Esophagus squamous epithelium (tissue), 5 donors: ENCODE measurements at places on chromosomes 13 and 19.

GRCh38 chr13:45195421-45195820 is 5.4 kb downstream of the KCTD4 start:
- no peak for DNase-seq

- no peak for DNase-seq
These were observed 569 bp downstream of the DLEU7 start for GRCh38 chr13:50842990-50843256.

GRCh38 chr13:96684469-96684868 is 309.8 kb downstream of the OXGR1 start:
- no peak for DNase-seq

- no peak for DNase-seq
These were observed 59.4 kb upstream of the WASF3 start for GRCh38 chr13:26497968-26498511.

GRCh38 chr19:15432629-15433518 is 14.1 kb upstream of the AKAP8L start:
- DNase-seq = peak; percentile 43

GRCh38 chr19:58059671-58060078 is 593 bp downstream of the ZNF135 start:
- DNase-seq = no peak

GRCh38 chr13:44932171-44932849 is 57.0 kb downstream of the NUFIP1 start:
- no peak for DNase-seq

- no peak for DNase-seq
These were observed 9.6 kb downstream of the DDA1 start for GRCh38 chr19:17318966-17319365.

DNA sequence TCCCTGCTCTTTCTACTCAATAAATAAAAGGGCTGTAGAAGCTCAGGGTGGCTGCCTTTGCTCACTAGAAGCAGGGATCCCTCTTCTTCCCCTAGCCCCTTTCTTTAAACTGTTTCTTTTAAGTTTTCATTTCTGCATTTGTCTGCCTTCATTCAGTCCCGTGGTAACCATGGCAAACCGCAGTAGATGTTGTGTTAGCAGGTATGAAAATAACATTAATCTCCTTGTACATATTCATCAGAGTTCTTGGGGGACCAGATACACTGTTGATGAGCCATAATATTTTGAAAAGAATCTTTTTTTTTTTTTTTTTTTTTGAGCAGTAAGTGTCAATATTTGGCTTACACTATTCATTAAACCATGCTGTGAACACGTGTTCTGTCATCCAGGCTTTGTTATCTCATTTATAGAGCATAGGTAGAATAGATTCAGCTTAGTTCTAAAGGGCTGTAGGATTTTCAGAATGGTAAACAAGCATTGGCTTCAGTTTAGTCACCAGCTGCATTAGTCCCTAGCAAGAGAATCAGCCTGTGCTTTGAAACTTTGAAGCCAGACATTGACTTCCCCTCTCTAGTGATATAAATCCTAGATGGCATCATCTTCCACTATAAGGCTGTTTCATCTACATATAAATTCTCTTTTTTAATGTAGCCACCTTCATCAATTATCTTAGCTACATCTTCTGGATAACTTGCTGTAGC is 59.4 kb upstream of the SPRY2 start:
- DNase-seq = no peak

- no peak for DNase-seq
These were observed 2.1 kb downstream of the TEX30 start for GRCh38 chr13:102771298-102772041.

DNA sequence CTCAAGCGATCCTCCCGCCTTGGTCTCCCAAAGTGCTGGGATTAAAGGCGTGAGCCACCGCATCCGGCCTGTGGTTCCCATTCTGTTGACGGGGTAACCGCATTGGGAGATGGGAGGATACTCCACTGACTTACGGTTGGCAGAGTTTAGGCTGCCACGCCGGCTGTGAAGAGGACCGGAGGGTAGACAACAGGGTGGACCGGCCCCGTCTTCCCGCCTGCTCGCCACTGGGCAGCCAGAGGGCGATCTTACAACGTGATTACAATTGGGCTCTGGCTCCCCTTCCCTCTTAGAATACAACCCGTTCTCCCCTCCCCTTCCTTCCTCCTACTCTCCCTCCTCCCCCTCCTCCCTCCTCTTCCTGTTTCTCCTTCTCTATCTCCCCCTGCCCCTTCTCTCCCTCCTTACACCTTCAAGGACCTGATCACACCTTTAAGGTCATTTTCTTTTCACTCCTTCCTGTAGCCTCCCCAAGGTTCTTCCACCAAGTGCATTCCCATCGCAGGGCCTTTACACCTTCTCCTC is 957 bp upstream of the CCDC194 start:
- DNase-seq = no peak

DNA sequence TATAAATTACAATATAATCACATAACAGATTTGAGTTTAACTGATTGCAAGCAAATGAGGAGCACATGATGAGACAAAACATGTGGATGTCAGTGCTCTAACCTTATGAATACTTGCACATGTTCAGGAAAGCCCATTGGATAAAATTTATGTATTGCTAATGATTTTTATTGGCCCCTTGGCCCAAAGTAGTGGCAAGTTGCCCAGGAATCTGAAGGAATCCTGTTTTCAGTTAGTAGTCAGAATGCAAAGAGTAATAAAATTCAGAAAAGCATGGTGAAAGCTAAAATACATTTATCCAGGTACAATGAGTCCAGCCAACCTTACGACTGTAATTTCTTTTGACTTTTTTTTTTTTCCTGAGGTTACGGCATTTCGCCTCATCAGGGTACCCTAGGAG is 1539.4 kb downstream of the EFNB2 start:
- no peak for DNase-seq

GRCh38 chr13:30158774-30159445 is 148.4 kb downstream of the KATNAL1 start:
- no peak for DNase-seq

- DNase-seq = no peak
These were observed 542.1 kb downstream of the SLITRK1 start for GRCh38 chr13:83340170-83340569.

GRCh38 chr19:1725100-1726064 is 27.9 kb upstream of the ONECUT3 start:
- DNase-seq = no peak

- DNase-seq = no peak
These were observed 14.2 kb downstream of the CACNA1A start for GRCh38 chr19:13492128-13492527.

GRCh38 chr13:97890573-97890972 is 62.9 kb upstream of the IPO5 start:
- no peak for DNase-seq

DNA sequence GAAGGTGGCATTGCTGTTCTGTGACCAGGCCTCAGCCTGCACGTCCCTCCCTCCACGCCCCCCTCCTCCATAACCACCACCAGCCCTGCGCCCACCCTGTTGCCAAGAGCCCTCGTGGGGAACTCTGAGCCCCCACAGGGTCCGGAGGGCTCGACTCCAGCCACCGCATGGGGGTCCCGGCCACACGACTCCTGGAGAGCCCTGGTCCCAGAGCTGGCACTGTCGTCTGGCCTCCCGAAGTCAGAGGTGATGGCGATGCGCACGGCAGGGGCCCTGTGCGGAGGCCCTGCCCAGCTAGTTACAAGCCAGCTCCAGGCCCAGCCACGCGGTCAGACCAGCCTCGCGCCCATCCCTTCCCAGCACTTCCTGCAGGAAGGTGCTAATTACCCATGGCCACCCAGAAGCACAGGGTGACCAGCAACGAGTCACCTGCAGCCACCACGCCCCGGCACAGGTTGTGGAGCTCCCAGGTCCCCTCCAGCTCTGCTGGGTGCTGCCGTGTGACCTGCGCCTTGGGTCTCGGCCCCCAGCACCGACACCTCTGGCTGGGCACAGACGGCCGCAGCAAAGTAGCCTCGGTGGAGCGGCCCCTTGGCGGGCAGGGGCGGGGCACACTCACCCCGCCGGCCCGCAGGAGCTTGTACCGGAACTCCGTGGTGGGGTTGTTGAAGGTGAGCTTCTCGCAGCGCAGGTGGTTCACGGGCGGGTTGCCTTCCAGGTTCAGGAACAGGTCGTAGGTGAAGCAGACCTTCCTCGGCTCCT is 49.6 kb downstream of the MLLT1 start:
- no peak for DNase-seq

GRCh38 chr13:110617321-110618072 is 2.2 kb downstream of the NAXD start:
- DNase-seq = no peak

GRCh38 chr13:47158593-47158992 is 261.7 kb upstream of the HTR2A start:
- DNase-seq = no peak

DNA sequence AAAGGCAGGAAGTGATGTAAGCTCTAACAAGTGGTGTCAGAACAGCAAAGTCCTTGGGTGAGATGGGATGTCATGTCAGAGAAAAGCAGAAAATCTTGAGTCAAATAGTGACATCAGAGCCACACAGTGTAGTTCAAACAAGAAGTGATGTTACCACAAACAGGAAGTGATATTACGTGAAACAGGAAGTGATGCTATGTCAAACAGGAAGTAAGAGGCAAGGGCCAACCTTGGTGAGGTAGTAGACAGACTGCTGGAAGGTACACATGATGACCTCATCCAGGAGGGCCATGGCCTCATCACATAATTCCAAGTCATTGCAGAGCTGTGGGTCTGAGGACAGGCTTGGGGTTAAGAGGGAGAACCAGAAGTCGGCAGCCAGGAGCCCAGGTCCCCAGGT is 7.0 kb upstream of the MAMSTR start:
- no peak for DNase-seq

DNA sequence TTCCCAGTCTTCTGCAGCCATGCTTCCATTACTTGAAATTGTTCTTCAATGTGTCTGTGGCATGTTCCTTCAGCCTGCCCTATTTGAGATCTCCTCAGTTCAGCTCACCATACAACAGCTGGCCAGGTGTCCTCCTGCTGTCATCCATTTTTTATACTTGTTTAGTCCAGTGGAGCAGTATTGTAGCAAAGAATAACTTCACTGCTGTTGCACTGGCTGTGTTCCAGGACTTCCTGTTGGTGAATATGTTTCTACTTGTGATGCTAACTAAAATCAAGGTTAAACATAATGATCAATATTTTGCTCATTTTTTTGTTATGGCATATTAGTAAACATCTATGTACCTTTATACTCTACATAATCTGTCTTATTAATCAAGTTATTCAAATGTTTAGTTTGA is 1394.1 kb downstream of the PCDH9 start:
- no peak for DNase-seq
